Hippocampal formation (tissue), 2 donors: ENCODE measurements at places on chromosomes 4 and X.

DNA sequence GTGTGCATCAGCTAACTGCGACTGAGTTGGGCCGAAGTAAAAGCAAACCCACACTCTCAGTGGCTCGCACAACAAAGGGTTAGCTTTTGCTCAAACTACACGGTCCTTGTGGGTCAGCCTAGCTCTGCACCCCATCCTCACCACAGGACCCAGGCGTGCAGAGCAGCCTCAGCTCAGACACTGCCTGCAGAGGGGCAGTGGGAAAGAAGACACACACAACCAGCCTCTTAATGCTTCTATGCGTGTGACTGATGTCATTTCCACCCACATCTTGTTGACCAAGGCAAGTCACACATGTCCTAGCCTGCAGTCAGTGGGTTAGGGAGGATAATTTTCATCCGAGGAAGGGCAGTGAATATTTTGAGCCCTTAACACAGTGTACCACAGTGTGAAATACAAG lies 40.5 kb downstream of the HMGB2 start:
- no peak for DNase-seq

GRCh38 chr4:101264993-101265815 lies 82.1 kb downstream of the PPP3CA start:
- DNase-seq = no peak

DNA sequence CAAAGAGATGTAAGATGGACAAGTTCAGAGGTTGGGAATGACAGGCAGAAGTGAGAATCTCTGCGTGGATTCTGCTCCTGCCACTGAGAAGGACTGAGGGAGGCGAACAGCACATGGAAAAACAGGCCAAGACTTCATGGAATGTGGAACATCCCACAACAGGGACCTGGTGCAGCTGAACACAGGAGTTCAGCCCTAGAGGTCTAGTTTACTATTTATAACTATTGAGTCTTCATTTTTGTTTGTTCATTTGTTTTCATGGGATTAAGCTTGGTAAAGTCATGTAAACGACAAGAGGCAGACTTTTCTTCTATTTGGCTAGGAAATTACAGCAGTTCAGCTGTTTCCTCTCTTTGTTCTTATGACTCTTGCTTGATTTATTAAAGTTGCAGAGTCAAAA lies 234.5 kb downstream of the MAML3 start:
- no peak for DNase-seq

GRCh38 chr4:31678356-31678755 lies 958.2 kb downstream of the PCDH7 start:
- no peak for DNase-seq

DNA sequence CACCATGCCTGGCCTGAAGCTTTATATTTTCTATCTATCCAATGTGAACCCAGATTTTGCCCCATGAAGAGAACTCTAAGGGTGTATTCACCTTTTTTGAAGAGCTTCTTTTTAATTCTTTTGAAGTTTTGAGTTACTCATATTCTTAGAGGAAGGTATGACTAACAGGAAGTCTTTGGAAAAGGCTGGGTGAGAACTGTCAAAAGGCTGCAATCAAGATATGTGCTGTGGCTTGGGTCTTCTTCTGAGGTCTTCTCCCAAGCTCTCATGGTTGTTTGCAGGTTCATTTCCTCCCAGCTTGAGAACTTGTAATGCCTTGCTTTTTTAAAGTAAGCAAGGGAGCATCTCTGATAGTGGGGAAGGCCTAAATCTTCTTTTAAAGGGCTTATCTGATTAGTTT lies 3.1 kb upstream of the C4orf17 start:
- no peak for DNase-seq

DNA sequence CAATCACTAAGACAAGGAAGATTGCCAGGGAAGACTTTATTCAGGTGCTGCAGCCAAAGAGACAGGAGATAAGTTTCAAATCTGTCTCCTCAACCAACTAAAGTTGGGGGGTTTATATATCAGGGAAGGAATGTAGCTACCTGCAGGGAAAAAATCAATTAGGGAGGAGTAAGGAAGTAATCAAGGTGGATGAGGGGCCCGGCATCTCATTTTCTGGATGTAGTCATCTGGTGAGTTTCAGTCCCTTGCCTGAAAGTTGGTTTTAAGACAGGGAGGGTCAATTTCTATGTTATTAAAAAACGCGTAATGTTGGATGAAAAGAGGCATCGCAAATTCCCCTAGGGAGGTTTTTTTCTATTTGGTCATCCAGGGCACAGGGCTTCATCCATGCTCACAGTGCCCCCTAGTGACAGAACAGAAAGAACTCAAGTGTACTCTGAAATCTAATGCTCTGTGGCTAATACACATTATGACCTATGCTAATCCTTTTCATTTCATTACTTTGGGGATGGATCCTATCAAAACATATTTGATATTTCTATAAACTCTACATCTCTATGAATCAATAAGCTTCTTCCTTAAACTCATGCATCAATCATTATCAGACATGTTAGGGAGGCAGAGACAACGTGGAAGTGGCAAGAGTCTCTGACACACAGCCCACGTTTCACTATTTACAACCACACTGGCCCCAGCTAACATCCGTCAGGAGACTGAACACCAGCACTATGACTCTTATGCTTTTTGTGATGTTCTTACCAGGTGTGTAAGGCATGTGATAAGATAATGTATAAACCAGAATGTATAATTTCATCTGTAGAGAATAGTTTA lies 1577.0 kb upstream of the TENM3 start:
- peak; percentile 64 for DNase-seq

- peak; percentile 32 for DNase-seq
These were observed 251.4 kb upstream of the DDX53 start for GRCh38 chrX:22748093-22748999.

- DNase-seq = no peak
These were observed 2.6 kb upstream of the ADH1B start for GRCh38 chr4:99323756-99324155.
